ENCODE measurements at places on chromosomes 2 and 18. TPM values are rescaled to one million over a fixed set of nuclear protein-coding genes. Genes with fewer than 3 reads are reported as not detected.

Gene TNFRSF11A
- total RNA-seq: 6.1 TPM

Gene TUBB6
- 334 TPM for total RNA-seq

Gene MYCN
- total RNA-seq: 0.55 TPM

Gene ADAM23
- 2.9 TPM for total RNA-seq

Gene MYO3B
- not detected for total RNA-seq

Gene RAD51AP2
- not detected for total RNA-seq

Gene SH3RF3
- 10.0 TPM for total RNA-seq

Gene SERPINB13
- not detected for total RNA-seq

Gene RFX8
- not detected for total RNA-seq
